NCI-H1417 treated with DMSO at 0.1 percent for 48 hours (cell line): ENCODE measurements at places on chromosomes 11 and 22.

- no peak for DNase-seq
Measured at GRCh38 chr11:96207459-96208449, 135.2 kb downstream of the MAML2 start.

- DNase-seq: no peak
Measured at GRCh38 chr11:125701858-125702621, 21.4 kb upstream of the ACRV1 start.

- DNase-seq: no peak
Measured at GRCh38 chr22:47965896-47966295, 1203.4 kb downstream of the TBC1D22A start.

- DNase-seq: no peak
Measured at GRCh38 chr11:8501836-8502235, 92.2 kb downstream of the STK33 start.

GRCh38 chr11:90753546-90753945, 530.7 kb upstream of the CHORDC1 start:
- no peak for DNase-seq

GRCh38 chr11:46018651-46019050, 96.2 kb downstream of the LARGE2 start:
- no peak for DNase-seq

- no peak for DNase-seq
Measured at GRCh38 chr11:79708319-79708932, 267.6 kb upstream of the TENM4 start.

DNA sequence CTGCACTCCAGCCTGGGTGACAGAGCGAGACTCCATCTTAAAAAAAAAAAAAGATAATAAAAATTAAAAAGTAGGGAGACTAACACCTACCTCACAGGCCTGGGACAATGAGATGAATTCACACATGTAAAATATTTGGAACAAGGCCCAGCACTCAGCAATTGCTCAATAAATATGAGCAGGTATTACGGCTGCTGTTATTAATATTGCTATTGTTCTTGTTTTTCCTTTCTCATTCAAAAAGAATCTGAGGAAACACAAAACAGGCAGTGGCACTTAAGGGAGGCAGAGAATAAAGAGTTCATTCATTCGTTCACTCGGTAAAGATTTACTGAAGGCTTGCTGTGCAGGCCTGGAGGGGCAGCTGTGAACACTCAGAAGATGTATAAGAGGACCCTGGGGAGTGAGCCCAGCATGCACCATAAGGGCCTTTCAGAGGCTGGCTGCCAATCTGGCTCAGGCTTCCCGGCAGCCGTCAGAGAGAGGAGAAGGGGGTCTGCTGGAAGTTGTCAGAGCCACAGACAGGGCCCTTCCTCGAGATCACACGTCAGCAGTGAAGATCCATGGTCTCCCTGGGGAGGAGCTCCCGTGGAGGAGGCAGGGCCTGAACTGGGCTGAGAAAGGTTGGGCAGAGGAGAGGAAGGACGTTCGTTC, 51.6 kb upstream of the TCF20 start:
- no peak for DNase-seq

DNA sequence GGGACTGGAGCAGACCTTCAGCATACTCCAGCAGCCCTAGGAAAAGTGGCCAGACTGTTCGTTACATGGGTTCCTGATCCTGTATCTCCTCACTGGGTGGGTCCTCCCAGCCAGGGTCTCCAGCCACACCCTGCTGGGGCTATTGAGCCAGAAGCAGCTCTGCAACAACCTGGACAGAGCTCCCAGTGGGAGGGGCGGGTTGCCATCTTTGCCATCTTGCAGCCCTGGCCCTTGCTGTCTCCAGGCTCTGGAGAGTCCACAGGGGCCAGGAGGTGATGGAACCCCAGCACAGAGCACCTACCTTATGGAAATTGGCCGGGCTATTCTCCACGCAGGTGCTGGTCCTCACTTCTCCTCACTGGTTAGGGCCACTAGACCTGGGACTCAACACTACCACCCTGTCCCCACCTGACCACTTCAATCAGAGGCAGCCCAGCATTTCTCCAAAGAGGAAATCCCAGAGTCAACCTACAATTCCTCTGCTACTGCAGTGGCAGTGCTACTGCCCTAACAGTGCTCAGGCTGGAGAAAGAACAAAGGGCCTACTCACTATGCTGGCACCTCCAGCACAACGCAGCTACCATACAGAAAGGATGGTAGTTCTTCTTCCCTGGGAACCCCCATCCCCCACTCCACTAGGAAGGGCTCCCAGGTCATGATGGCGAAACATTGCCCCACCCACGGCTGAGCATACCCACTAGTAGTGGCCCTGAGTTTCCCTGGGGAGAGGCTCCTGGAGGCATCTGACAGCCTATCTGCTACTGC, 290.2 kb upstream of the NCAM1 start:
- no peak for DNase-seq

DNA sequence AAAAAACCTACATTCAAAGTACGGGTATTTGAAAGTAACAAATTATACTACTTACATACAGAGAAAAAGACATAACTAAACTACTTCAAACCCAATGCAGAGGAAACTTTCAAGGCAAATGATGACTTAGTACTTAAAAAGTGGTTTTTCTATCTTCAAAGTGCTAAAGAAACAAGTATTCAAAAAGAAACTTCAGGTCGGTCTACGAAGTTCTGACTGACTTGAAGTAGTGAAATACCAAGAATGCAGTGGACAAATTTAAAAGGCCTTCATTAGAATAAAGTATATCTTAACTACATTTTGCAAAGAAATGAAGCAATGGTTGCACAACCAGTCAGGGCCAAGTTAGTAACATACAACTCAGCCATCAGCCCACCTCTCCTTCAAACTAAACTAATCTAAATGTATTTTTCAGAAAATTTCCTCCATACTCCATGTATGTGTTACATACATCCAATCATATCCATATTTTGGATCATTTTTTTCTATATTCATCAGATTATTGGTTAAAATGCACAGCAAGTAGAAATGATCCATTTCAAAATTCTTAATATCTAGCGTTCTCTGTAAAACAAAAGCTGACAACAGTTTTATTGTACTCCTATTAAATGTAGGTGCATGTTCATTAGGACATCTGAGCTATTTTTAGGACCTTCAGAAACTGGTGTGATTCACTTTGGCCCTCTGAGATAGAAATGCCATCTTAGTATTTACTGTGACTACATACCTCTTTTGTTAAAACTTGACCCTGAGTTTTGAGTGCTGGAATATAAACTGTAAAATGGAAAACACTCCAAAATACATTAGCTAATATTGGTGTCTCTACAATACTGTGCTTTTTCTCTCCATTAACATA, 49.9 kb downstream of the BIRC2 start:
- DNase-seq: no peak

DNA sequence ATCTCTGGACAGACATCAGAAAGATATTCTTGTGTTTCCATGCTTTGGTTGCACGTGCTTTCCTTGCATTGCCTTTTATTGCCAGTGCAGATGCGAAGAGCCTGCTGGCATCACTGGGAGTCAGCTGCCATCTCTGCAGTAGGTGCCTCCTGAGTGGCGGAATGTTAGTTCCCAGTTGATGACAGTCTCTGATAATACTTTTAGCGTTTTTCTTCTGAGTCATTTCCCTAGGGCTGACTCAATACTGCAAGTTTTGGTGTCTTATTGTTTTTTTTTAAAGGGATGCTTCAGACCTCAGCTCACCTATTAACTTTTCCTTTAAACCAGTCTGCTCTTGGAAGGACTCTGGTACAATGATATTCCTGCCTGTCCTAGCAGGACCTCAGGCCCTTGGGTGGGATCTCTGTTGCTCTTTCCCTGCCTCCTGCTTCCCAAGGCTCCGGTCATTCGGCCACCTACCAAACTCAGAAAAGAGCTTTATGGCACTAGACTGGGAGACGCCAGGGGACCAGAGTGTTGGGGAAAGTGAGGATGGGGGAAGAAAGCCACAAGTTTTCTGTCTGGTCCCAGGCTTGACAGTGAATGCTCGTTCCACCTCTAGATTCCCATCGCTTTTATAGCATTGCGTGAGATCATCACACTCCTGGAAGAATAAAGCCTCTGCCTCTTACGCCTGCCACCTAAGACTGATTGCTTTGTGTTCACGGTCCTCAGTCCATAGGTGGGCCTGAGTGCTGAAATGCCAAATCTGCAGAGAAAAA, 308.7 kb downstream of the DDX10 start:
- DNase-seq: no peak

- no peak for DNase-seq
Measured at GRCh38 chr11:45436118-45436517, 150.0 kb upstream of the SYT13 start.

- DNase-seq: no peak
Measured at GRCh38 chr11:67614730-67615714, 8.3 kb downstream of the NDUFV1 start.

- DNase-seq: no peak
Measured at GRCh38 chr11:90805172-90805571, 582.3 kb upstream of the CHORDC1 start.

DNA sequence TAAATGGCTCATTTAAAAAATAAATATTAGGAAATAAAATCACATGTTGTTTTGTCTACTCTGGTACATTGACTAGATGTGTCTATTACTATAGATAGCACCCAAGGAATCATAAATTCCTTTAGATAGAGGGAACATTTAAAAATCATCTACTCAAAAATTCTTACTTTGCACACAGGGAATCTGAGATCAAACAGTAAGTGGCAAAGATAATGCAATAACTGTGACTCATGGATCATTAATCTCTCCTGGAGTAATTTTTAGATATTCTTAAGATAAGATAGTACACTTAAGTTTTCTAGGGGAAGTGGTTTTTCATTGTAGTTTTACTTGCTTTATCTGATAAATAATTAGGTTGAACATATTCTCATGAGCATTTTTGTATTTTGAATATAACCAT, 468.9 kb downstream of the LUZP2 start:
- no peak for DNase-seq

- no peak for DNase-seq
Measured at GRCh38 chr11:1194977-1195681, 27.7 kb upstream of the MUC5B start.

DNA sequence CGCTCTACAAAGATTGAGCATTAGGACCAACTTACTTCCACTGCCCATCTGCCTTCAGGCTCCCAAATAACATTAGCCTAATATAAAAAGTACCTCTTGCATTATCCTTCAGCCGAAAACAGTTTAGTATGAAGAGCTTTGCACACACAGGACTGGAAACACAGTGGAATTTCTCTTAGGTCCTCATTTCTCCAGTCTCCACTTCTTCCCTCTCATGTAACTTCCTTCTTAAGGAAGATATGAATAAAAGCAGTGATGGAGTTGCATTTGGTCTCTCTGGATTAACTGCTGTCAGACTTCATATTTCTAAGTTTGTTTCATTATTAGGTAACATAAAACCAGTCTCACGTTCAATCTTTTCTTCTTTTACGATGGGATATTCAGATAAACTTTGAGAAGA, 5.6 kb upstream of the MPEG1 start:
- DNase-seq: no peak

DNA sequence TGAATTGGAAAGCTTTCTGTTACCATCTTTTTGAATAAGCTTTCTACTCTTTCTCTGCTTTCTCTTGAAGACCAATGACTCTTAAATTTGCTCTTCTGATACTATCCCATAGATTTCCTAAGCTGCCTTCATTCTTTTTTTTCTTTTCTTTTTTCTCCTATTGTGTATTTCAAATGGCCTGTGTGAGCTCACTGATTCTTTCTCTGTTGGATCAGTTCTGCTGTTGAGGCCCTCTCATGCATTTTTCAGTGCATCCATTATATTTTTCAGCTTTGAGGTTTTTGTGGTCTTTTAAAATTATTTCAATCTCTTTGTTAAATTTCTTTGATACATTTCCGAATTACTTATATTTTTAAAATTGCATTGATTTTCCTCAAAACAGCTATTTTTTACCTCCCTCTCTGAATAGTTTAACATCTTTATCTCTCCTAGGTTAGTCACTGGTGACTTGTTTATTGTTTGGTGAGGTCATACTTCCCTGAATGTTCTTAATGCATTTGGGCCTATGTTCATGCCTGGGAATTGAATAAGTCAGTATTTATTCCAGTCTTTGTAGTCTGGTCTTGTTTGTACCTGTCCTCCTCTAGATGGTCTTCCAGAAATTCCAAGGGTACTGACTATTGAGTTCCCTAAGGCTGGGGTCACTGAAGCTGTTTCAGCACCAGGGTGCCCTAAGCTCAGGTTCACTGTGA, 110.6 kb upstream of the SERPIND1 start:
- no peak for DNase-seq

DNA sequence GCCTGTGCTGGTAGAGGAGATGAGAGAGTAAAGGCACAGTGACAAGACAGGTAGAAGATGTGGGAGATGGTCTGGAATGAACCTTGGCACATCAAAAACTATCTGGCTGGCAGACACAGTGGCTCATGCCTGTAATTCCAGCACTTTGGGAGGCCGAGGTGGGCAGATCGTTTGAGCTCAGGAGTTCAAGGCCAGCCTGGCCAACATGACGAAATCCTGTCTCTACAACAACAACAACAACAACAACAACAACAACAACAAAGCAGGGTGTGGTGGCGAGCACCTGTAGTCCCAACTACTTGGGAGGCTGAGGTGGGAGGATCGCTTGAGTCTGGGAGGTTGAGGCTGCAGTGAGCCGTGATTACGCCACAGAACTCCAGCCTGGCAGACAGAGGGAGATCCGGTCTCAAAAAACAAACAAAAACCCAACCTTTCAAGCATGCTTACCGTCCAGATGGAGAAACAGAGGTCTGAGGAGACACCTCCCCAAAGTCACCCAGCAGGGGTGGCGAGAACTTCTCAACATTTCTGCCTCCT, 11.8 kb downstream of the KCTD21 start:
- no peak for DNase-seq

GRCh38 chr22:45867118-45867905, 109.7 kb downstream of the WNT7B start:
- no peak for DNase-seq

DNA sequence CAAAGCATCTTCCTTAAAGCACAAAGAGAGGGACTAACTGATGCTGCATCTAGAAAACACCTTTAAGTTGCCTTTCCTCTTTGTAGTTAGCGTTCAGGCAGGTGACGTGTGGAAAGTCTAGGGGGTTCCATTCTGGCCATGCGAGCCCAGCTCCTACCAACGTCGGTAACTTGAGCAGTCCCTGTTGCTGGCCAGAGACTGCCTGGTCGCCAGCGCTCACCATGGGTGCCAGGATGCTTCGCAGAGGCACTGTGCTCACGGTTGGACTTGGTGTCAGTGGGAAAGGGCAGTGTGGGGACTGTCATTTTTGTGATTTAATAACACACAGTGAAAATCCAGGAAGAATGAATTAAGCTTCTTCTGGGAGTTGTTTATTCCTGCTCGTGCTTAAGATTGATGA, 40.6 kb downstream of the PPP2R1B start:
- no peak for DNase-seq

- DNase-seq: no peak
Measured at GRCh38 chr11:16779436-16779835, 41.0 kb downstream of the C11orf58 start.
